Activated CD4-positive, alpha-beta T cell treated with anti-CD3 and anti-CD28 coated beads, Interleukin-2, amount 50 U/mL, for 16 hours (primary cell): ENCODE measurements at places on chromosomes 7 and 10.

- no peak for DNase-seq
These were observed 184.9 kb downstream of the ADARB2 start for GRCh38 chr10:1552406-1552805.

GRCh38 chr10:97071496-97071895, 114.3 kb downstream of the SLIT1 start:
- no peak for DNase-seq

- no peak for DNase-seq
These were observed 79.5 kb downstream of the HIF1AN start for GRCh38 chr10:100615241-100615640.

- no peak for DNase-seq
These were observed 102.5 kb downstream of the CDK14 start for GRCh38 chr7:90698616-90699015.

DNA sequence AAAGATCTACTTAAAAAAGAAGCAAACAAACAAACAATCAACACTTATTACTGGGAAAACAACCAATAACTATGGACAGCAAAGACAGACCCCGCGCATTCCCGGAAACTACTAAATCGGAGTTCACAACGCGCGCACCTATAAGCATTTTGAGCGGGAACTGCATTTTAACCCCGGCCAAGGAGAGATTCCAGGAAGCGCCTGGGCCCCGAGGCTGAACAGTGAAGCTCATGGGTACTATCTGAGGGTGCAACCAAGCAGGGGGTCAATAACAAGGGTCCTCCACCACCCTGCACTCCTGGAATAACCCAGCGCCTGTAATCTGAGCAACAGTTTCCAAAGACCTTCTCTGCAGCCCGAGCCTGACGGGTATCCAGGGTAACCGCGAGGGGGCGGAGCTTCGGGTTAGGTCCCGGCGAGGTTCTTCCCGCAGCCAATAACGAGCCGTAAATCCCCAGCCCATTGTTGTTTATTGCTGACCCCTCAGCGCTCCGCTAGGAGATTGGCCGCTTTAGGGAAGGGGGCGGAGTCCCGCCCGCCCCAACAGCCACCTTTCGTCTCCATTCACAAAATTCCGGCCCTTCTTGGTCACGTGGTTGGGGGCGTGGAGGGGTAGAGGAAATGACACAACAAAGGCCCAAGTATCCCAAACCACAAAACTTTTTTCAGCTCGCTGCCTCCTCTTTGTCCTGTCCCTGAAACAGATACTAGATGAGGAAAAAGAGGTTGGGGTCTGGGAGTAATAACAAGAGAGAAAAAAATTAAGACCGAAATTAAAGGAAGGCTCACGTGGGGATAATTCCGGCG, 1.7 kb upstream of the ETV1 start:
- peak; percentile 87 for DNase-seq

DNA sequence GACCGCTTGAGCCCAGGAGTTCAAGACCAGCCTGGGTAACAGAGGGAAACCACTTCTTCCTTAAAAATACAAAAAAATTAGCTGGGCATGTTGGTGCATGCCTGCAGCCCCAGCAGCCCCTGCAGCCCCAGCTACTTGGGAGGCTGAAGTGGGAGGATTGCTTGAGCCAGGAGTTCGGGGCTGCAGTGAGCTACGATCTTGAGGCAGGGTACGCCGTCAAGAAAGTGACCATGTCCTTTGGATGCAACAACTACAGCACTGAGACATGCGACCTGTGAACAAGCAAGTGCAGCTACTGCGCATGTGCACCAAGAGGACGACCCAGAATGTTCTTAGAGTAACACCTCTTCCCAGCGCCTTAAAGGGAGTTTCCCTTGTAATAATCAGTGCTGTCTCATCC, 66.6 kb upstream of the ZNF479 start:
- DNase-seq = no peak

DNA sequence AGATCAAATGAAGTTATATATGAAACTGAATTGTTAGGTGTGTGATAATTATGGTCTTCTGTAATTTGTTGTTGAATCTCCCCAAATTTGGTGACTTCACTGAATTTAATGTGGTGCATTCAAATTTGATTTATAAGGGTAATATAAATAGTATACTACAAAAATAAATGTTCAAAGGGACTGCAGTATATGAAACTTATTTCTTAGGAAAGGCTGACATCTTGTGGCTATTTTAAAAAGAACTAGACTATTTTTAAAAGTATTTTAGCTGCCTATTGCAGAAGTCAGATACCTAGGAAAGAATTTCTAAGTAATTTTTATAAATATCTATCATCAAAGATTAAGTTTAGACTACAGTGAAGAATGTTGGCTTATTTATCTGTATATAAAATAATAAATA, 36.6 kb downstream of the ATRNL1 start:
- DNase-seq = peak; percentile 29

DNA sequence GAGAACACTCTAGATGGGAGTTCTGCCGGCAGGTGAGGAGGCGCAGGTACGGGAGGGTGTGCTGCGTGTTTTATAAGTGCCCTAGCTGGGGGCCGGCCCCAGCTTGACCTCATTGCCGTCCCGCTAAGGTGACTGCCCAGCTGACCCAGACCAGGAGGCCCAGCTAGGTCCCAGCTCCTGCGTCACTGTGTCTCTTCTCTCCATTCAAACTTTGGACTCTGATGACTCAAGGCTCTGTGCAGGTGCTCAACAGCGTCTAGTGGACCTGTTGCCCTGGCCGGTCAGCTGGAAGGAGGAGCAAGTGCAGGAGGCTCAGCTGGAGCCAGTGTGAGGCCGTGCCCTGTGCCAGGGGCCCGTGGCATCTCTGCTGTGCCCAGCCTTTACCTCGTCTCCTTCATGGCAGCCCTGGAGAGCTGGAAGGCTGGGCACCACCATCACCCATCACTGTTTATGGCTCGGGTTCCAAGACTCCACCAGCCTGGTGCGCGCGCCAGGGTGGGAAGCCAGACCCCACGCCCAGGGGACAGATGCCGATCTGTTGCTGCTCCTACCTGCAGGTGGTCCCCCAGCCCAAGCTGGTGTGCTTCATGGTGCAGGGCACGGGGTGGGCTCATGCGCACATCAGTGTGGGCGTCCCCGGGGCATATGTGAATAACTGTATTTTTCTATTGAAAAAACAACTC, 14.6 kb downstream of the LHPP start:
- no peak for DNase-seq

DNA sequence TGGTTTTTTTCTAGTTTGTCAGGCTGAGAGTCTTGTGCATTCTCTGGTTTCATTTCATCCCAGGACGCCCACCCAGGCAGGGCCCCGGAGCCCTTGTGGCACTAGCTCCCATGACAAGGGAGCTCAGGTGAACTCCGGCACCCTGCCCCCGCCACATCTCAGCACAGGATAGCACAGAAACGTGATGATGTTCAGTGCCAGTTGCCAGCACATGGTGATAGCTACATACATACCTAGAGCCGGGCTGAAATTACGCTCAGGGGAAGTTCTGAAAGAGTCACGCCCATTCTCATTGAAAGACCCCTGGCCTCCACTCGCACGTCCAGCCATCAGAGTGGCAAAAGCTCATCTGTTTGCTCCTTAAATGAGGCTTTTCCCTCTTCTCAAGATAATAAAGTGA, 273.7 kb downstream of the PTPRN2 start:
- no peak for DNase-seq

- DNase-seq = no peak
These were observed 130.4 kb upstream of the PDE1C start for GRCh38 chr7:32200646-32201045.

- no peak for DNase-seq
These were observed 369.4 kb upstream of the IGFBP3 start for GRCh38 chr7:46290374-46291049.

DNA sequence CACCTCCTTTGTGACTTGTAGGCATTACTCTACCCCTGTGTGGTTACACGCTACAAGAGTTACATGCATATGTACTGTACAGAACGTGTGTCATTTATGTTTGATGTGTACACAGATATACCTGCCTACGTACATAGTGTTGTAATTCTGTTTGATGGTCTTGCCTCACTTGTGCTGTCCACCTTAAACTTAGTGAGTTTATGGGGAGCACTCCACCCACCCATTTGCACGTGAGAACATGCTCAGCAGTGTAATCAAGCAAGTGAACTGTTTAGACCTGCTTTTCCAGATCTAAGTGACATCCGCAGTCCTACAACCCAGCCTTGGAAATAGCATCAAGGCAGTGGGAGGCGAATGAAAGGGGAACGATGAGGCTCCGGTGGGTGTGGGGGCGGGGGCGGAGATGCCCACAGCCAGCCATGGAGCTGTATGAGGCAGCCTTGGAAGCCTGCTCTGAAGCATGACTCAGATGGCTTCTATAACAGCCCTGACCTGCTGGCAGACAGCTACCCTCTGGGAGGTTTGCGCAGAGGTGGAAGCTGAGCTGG, 52.1 kb downstream of the SUFU start:
- DNase-seq = no peak

DNA sequence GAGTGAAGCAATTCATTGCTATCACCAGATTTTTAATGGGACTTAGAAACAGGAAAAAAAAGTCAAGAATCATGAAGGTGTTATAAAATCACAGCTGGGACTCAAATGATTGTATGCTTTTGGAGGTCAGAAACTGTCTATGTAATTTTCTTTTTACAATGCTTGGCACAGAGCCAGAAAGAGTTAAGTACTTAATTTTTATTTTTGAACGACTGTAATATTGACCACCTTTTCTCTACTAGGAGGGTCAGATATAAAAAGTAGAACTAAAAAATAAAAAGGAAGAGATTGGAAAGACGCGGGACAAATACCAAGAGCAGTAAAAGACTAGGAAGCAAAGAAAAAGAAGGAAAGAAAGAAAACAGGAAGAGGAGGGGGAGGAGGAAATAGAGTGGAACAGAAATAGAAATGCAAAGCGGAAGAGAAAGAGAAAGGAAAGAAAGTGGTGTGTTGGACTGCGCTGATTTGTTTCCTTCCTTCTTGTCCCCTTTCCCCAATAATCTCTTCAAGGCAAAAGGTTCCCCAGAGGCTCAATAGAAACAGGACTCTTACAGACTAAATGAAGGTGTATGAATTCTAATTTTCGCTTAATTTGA, 23.2 kb upstream of the C1GALT1 start:
- no peak for DNase-seq

- no peak for DNase-seq
These were observed 57.8 kb downstream of the HHEX start for GRCh38 chr10:92747600-92747999.

- no peak for DNase-seq
These were observed 173.2 kb upstream of the PRPS1L1 start for GRCh38 chr7:18200855-18201254.

GRCh38 chr10:24457661-24458318, 248.9 kb downstream of the KIAA1217 start:
- DNase-seq = no peak

GRCh38 chr10:50522908-50523307, 100.8 kb downstream of the SGMS1 start:
- DNase-seq = no peak

DNA sequence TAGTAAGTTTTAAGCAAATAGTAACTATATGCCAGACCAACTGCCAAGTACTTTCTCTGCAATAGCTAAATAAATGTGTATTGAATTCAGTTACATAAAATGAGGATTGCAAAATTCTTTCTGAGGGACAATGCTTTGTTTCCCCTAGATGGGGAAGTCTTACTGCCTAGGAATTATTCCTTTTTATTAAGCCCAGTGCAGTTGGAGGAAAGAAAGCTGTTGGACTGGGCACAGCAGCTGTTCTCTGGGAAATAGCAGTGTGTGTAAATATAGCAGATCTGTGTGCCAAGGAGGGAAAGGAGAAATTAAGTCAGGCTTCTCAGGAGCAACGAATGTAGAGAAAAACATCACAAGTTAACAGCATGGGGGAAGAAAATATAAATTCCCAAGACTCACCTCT, 77.1 kb downstream of the SEC23IP start:
- no peak for DNase-seq

DNA sequence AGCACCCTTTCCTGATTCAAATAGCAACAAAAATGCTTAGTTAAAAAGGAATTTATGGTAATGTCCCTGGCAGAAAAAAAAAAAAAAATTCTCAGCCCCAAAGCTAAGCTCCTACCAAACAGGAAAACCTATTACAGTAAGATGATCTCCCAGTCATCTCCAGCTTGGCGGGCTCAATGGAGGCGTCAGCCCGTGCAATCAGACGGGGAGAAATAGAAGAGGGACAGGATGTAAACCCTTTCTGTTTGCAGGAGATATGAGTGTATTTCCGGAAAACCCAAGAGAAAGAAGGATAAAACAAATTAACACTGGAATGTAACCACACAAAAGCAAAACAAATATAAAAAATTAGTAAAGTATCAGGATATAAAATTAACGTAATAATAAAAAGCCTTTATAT, 242.8 kb downstream of the TCERG1L start:
- no peak for DNase-seq

DNA sequence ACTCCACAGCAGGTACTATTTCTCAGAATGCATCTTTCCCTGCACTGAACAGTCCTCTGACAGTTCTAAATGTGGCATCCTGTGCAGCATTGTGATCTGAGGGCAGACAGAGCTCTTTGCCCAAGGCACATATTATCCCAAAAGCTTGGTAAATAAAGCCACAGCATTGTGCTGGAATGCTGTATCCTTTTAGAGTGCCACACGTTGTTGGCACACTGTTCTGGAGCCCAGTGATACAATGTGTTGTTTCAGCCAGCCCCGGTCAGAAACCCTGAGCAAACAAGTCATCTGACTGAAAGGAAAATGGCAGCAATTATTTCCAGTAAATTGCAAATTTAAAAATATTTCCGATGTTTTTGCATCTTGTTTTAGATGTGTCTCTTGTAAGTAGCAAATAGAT, 45.4 kb downstream of the NAMPT start:
- no peak for DNase-seq

- no peak for DNase-seq
These were observed 37.9 kb downstream of the PAXIP1 start for GRCh38 chr7:154965014-154965413.

- no peak for DNase-seq
These were observed 222.8 kb upstream of the IMMP2L start for GRCh38 chr7:111785076-111785475.

DNA sequence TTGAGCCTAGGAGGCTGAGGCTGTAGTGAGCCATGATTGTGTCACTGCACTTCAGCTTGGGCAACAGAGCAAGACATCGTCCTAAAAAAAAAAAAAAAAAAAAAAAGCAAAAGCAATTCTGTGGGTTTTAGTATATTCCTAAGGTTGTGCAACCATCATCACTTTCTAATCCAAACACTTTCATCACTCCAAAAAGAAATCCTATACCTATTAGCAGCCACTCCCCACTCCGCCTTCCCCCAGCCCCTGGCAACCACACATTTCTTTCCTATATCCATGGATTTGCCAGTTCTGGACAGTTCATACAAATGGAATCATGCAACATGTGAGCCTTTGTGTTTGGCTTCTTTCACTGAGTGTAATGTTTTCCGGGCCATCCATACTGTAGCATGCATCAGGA, 20.4 kb downstream of the ZAN start:
- DNase-seq = no peak

- DNase-seq = no peak
These were observed 1.5 kb downstream of the GRM3 start for GRCh38 chr7:86645225-86645608.

GRCh38 chr7:1513657-1514095, 9.5 kb upstream of the INTS1 start:
- no peak for DNase-seq

- DNase-seq = no peak
These were observed 6.0 kb downstream of the ICA1 start for GRCh38 chr7:8255680-8256655.
